ENCODE measurements at places on chromosomes 16 and 17.

- peak; percentile 49 for DNase-seq
Observed at GRCh38 chr17:38741921-38742410, 6.2 kb downstream of the PCGF2 start.

- no peak for DNase-seq
Observed at GRCh38 chr17:81037798-81038733, 3.1 kb downstream of the BAIAP2 start.

- DNase-seq: peak; percentile 82
Observed at GRCh38 chr16:10594312-10594950, 14.0 kb upstream of the EMP2 start.

DNA sequence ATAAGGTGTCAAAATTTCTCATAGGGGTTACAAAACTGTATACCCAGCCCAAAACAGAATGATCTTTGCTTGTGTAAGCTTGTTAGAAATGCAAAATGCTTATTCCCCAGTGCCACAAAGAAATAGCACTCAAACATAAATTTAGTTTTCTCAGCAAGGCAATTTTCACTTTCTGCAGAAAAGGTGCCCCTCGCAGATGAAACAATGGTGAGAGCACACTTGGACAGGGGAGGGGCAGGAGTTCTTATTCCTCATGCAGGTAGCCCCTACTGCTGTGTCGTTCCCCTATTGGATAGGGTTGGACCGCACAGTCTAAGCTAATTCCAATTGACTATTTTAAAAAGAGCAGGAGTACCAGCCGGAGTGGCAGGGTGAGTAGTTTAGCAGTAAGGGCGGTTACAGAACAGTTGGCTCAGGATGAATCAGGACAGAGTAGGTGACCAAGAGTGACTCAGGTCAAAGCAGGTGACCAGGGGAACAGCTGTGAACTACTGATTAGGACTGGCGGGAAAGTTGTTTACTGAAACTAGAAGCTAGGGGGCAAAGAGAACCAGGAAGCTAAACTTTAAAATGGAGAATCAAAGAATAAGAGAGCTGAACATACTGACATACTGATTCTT lies 5.5 kb upstream of the LDHD start:
- DNase-seq: no peak

DNA sequence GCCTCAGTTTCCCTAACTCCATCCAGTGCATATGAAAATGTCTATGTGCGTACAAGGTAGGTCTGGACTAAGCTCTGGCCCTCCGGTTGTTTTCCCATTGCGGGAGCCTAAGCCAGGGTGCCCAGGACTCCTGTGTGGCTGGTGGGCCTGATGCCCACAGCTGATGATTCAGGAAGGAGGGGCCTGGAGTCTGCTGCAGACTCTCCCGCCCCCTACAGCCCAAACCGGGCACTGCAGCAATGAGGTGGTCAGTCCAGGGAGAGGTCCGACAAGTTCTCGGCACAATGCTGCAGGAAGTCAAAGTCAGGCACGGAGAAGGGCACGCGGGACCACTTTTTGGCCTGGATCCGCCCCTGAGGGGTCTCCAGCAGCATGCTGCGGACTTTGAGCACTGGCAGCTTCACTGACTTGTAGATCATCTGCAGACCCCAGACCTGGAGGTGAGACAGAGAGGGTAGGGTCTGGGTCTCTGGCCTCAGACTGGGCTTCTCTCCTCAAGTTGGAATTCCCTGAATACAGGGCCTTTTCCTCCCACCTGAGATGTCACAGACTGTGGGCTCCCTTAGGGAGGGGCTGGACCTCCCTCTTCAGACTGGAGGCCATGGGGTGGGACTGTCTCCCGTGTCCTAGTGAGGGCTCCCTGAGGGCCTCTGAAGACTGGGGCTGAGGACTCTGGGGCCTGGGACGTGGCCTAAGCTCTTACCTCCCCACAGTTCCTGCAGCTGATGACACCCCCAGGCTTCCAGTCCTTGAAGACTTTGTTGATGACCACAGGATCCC lies 3.4 kb upstream of the ZNF385C start:
- peak; percentile 65 for DNase-seq

GRCh38 chr16:576197-576822 lies 6.5 kb downstream of the PIGQ start:
- no peak for DNase-seq

DNA sequence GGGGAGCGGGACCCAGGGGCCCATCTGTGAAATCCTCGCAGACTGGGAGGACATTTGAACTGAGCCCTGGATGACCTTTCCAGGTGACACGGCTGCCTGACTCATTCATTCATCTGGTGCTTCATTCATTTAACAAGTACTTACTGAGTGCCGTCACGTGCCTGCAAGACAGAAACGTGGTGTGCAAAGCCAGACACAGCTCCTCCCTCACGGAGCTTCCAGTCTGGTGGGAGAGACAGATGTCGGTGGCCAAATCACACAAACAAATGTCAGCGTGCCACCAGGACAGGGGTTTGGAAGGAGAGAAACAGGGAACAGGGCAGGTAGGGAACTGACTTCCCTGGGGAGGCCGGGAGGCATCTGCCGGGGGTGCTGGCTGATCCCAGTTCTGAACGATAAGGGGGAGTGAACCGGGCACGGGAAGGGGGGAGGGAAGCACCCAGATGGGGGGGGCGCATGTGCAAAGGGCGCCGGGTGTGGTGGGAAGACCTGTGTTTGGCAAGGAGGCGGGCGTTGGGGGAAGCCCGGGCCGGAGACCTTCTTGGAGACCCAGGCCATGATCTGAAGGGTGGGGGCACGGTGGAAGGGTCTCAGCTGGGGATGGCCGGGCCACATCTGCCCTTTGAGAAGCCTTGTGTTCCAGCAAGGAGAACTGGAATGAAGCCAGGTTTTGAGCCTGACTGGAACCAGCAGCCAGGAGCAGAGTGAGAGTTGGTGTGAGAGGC lies 93.6 kb upstream of the CIBAR2 start:
- no peak for DNase-seq

GRCh38 chr16:62077998-62078397 lies 41.8 kb upstream of the CDH8 start:
- DNase-seq: peak; percentile 29

DNA sequence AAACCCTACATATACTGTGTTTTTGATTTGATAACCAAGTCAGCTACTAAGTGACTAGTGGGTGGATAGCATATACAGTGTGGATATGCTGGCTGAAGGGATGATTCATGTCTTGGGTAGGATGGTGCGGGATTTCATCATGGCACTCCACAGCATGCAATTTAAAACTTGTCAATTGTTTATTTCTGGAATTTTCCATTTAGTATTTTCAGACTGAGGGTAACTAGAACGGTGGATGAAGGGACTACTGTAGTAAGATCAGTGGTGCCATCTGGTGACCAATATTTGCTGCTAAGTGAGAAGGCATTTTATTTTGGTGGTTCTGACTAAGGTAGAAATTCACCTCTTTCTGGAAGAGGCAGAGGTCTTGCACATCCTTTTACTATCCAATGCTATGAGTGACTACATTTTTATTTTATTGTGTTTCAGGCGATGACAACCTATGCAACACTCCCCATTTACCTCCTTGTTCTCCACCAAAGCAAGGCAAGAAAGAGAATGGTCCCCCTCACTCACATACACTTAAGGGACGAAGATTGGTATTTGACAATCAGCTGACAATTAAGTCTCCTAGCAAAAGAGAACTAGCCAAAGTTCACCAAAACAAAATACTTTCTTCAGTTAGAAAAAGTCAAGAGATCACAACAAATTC lies 3.1 kb downstream of the CDC6 start:
- DNase-seq: peak; percentile 65

DNA sequence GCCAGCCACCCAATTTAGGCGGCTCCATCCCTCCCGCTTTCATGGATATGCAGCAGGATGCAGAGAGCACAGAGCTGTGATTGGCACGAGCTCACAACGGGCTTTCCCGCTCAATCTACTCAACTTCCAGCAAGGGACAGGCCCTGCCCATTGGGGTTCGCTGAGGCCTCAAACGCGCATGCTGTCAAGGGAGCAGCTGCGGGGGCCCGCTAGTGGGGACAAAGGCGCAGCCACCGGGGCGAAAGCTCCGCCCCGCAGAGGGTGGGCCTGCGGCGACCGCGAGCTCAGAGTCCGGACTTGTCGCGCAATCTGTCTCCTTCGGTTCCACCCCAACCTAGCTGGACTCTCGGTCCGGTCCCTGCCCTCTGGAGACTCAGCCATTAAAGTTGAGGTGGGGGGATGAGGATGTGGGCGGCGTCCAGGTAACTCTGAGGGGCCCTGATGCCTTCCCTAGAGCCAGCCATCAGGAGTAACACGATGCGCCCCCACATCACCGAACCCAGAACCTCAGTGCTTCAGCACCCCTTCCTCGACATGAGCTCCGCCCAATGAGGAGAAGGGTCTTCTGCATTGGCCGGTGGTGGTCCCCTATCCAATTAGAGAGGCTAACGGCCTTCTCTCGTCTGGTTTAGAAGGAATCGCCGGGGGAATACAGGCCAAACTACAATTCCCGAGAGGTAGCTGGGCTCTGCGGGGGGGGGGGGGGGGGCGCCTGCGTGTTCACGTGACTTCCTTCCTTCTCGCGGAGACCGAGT lies 489 bp upstream of the NFATC3 start:
- peak; percentile 91 for DNase-seq

- DNase-seq: no peak
Observed at GRCh38 chr17:75730065-75730464, 8.8 kb downstream of the ITGB4 start.

GRCh38 chr17:2796164-2797125 lies at the start of gene RAP1GAP2:
TSS of gene RAP1GAP2 (plus strand) at chr17:2796438. CDS start at chr17:2796528, 90 bp downstream.
- peak; percentile 87 for DNase-seq

GRCh38 chr16:48887646-48888210 lies 277.7 kb upstream of the N4BP1 start:
- DNase-seq: no peak

GRCh38 chr17:7393613-7394451 lies 493 bp downstream of the PLSCR3 start:
- peak; percentile 46 for DNase-seq

- no peak for DNase-seq
Observed at GRCh38 chr17:15350777-15351477, 9.5 kb upstream of the TEKT3 start.

DNA sequence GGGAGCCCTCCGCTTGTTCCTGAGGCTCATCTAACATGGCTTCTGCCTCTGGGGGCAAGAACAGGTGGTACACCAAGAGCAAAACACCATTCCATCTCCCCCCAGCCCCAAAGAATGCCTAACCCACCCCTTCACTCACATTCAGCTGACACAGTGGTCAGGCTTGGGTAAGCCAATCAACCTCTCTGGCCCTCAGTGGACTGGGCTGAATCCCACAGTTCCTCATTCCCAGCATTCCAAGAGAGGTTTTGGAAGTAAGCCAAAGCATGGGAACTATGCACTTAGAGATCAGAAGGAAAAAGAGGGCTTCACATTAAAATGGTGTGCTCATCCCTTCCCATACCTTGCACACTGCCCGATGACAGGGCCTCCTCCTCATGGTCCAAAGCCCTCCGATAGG lies 7.8 kb downstream of the PIGS start:
- DNase-seq: no peak

- no peak for DNase-seq
Observed at GRCh38 chr17:82636626-82637598, 11.3 kb downstream of the WDR45B start.

DNA sequence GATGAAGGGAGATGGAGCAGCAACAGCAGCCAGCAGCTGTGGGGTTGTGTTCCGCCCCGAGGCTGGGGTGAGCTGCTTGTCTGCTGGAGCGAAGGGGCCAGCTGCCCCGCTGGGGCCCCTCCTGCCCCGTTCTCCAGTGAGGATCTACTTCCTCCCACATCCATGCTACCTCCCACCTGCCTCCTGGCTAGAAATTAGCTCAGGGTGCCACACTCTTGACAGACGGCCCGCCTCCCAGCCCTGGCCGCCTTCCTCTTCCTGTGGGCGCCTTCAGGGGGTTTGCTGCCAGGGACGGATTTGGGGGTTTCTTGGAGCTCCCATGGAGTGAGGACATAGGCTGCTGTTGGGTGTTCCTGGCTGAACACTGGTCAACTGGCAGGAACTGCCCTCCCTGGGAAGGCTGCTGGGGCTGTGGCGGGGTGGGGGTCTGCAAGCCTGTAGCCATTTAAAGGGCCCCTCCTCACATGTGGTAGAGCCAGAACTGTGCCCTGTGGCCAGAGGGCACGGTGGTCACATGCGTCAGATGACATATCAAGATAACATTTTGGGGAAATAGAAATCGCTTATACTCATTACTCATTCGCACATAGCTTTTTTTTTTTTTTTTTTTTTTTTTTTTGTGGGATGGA lies 13.1 kb downstream of the TBC1D24 start:
- DNase-seq: no peak

GRCh38 chr17:27764589-27764988 lies 35.7 kb downstream of the NOS2 start:
- DNase-seq: no peak

- no peak for DNase-seq
Observed at GRCh38 chr16:84369938-84370627, 1.7 kb downstream of the ATP2C2 start.

DNA sequence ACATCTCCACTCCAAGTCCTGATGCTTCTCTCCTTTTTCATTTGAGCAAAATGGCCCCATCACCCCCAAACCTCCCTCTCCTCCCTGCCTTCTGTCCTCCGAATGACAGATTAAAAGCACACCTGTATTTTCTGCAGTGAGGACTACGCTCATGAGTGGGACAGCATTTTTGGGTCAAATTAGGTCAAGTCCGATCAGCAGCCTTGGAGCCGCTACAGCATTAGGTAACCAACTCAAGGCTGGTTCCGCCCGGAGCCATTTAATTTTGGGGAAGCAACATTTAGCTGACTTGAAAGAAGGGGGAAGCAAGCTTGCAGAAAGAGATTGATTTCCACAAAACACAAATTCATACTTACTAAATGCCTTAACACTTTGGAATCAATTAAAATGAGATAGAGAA lies 324.1 kb upstream of the CDH5 start:
- no peak for DNase-seq

DNA sequence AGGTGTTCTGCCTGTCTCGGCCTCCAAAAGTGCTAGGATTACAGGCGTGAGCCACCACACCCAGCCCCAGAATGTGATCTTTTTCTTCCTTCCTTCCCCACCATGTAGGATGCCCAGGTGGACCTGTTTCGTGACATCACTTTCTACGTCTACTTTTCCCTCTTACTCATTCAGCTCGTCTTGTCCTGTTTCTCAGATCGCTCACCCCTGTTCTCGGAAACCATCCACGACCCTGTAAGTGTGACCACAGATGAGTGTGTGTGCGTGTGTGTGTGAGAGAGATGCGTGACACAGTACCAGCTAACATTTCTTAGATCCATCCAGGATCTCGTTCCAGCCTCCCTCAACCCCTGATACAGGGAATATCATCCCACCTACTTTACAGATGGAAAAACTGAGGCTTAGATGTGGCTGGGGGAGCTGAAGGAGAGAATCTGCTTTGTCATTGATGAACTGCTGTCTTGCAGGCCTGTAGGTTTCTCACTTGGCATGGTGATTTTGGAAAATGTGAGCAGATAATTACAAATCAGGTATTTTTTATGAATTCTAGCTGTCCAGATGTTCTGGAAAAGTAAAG lies 67.1 kb downstream of the ABCC1 start:
- DNase-seq: no peak

- DNase-seq: no peak
Observed at GRCh38 chr16:48081656-48082055, 74.1 kb downstream of the ABCC12 start.

Measured in RPMI8226 (cell line).